ENCODE measurements at places on chromosomes 4 and X.

- DNase-seq, result no peak
Observed at GRCh38 chr4:74671080-74671698, 123.1 kb downstream of the BTC start.

DNA sequence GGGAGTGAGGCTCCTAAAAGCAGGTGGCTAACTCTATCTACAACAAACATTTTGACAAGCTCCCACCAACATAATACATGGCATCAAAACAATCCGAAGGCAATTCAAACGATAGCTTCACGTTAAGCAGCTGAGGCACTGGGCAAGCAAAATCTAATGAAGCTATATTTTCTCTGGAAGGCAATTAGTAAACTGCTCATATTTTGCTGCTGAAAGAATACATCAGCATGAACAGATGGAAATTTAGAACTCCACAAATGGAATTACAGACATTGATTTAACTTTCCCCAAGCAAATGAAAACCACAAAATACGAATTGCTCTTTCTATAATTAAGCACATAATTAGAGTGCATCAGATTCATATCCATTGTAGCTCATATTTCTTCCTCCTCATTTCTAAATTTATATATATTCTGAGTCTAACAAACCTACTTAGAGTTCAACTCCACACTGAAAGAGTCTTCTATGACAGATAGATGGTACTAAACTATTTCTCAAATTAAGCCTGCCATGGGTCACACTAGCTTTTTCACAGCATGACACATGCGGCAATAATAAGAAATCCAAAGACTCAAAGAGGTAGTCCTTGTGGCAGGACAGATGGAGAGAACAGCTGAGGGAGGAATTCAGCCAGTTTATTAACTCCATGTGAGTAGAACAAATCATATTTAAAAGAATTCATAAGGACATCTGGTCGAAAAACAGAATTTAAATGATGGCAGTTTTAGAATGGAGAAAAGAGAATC, 305.4 kb downstream of the MAPK10 start:
- no peak for DNase-seq

DNA sequence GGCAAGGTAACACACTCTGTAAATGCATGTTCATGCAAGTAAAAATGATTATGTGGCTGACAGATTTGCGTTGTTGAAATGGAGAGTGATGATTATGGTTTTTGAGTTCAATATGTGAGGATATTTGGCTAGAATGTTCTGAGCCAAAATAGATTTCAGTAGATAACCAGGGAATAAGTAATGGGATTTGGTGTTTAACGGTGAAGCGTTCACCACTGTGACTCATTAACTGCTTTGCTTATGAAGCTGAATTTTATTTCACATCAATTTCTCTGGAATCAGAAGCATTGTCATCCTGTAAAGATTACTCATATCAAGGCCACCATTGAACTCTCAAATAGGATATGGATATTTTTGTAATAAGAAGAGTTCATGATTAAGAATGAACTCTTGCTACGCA, 11.7 kb downstream of the AFP start:
- no peak for DNase-seq

DNA sequence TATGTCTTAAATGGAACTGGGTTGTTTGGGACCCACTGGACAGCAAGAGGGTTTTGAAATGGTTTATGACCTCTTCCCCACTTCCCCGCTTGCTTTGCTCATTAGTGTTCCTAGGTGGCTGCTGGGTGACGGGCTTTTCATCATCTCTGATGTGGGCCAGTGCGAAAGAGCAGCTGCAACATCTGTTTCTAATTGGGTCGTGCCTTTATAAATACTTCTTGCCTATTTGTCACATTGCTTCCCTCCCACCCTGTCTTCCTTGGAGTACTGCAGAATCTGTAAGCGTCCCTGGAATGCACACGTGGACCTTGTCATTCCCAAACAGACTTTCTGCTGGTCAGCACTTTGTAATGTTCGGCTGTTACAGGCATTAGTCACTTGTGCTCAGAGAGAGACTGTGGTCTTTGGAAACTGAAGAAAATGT, 35.2 kb downstream of the SEPTIN11 start:
- no peak for DNase-seq

DNA sequence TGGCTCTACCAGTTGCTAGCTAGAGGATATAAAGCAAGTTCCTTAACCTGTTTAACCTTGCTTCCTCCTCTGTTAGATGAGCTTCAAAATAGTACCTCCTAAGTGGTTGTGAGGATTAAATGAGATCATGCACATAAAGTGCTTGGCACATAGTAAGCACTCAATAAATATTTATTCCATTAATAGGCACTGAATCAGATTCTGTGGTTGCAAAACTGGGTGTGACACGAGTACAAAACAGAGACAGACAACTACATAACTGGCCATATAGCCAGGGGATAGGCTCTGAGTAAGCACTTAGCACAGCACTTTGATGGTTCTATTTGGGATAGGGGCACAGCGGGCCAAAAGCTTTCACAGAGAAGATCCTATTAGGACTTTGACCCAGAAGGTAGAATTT, 150.3 kb downstream of the RELL1 start:
- DNase-seq, result no peak

- no peak for DNase-seq
Observed at GRCh38 chr4:113524096-113524495, 237.4 kb downstream of the CAMK2D start.

- DNase-seq, result no peak
Observed at GRCh38 chr4:2608291-2608690, 71.8 kb downstream of the FAM193A start.

DNA sequence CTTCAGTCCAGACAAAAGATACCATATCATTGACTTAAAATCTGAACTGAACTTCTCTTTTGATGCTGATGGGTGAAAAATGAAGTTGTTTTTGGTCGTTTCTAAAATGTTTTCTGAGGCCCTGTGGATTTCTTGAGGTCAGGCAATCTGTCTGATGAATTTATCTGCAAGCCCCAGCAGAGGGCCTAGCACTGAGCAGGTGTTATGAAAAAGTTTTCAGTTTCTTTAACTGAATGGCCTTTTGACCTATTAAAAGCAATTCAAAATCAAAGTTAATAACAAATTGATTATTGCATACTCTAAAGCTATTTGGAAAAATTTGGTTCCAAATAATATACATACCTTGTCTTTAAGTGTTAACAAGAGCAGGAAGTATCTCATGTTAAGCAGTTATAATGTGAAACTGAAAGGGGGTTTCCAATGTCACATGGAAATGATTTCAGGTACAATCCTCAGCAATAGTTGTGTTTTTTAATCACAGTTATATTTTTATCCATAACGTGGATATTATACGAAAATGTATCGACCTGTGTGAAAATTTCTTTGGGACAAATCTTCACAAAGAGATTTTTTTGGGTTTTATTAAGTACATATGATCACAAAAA, 285.0 kb downstream of the SPANXN1 start:
- no peak for DNase-seq

DNA sequence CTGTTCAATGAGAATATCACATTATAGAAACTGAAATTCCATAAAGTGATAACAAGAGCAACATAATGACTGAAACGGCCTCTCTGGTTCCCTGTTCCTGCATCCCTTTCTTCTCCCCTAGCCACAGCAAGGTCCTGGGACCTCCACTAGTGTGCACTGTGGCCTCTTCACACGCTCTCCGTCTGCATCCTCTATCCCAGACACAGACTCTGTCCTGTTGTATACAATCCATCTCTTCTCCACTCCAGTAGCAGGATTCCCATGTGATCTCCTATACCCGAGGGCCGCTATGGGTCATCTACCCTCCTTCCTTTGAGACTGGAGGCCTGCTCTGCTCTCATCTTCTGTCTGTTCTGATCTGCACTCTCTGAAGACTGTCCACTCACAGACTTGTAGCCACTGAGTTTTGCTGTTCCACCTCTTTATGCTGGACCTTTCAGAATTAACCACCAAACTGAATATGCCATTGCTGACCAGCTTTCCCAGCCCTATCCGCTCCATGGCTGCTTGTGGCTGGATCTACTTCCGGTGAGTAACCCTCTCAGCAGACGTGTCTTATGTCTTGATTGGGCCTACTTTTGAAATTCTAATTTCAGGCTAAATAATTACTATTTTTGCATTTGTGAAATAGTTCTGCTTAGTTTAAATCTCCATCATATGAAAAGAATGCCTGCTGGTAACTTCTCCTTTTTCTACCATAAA, 105.1 kb upstream of the NAP1L5 start:
- DNase-seq, result no peak

DNA sequence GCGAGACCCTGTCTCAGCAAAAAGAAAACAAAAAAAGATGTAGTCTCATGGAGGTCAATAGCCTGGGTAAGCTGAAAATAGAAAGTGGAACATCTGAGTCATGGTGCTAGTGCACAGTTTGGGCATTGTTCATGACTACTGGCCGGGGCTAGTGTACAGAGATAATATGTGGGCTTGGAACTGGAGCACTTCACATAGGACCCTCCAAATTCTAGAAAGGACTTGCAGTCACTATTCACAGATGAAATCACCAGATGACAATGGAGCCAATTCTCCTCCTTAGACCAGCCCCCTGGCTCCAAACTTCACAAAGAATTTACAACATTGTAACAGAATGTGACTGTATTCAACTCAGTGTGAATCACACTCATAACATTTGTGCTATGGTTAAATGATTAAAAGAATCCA, 367.8 kb upstream of the SLC7A11 start:
- no peak for DNase-seq

- no peak for DNase-seq
Observed at GRCh38 chrX:119292445-119292844, 56.4 kb downstream of the PGRMC1 start.

- no peak for DNase-seq
Observed at GRCh38 chr4:3065551-3065950, 8.8 kb downstream of the HTT-AS start.

GRCh38 chrX:103329991-103330390, at the start of gene TCEAL7:
Gene TCEAL7, plus strand, starts transcription at chrX:103330239. Its CDS starts 1,165 bp downstream, at chrX:103331404.
- no peak for DNase-seq

- no peak for DNase-seq
Observed at GRCh38 chrX:36581030-36581429, 427.1 kb upstream of the FAM47C start.

GRCh38 chrX:17403189-17403691, 28.2 kb downstream of the NHS start:
- DNase-seq, result no peak

GRCh38 chr4:80179637-80180161, 17.6 kb upstream of the PRDM8 start:
- DNase-seq, result no peak

- no peak for DNase-seq
Observed at GRCh38 chr4:39243462-39243861, 61.1 kb downstream of the WDR19 start.

GRCh38 chr4:86249074-86249473, 110.8 kb downstream of the MAPK10 start:
- DNase-seq, result no peak

DNA sequence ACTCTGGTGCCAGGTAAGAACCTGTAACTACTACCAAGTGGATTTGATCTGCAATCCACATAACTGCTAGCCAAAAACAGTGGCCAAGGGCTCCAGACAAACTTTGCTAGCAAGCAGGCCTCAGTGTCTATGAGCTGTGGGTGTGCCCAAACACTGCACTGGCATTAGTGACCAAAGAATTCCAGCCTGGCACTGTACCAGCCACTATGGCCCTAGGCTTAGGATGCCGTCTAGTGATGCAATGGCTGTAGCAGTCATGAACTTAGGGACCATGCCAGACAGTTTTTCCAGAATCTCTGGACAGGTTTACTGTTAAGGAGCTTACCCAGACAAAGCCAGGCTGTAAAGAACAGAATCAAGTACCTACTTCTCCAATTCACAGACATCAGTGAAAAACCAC, 33.7 kb upstream of the PRR27 start:
- DNase-seq, result no peak

DNA sequence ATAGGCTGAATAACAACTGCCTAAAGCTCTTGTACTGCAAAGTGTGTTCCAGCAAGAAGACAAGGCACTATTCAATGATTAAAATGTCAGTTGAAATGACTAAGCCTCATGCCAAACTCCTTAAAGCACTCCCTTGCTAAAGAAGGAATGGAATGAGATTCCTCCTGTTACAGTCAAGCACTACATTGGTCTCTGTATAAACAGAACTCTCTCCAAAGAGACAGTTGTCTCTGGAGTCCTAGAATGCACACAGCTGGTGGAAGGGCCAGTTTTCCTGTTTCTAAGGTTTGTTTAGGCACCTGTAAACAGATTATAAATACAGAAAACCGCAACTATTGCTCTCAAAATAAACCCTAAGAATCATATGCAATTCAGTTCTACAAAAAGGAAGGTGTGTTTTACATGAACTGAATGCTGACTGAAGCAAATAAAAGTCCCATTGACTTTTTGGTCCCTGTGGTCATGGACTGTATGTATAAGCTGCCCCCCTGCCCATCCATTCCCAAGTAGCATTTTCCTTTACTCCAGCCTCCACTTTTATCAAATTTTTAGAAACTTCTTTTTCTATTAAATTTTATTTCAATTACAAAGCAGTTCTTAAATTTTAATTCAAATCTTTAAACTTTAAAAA, 47.0 kb downstream of the FAT1 start:
- no peak for DNase-seq

- DNase-seq, result no peak
Observed at GRCh38 chr4:47711646-47712045, 126.2 kb downstream of the CORIN start.

- no peak for DNase-seq
Observed at GRCh38 chr4:174553031-174553430, 30.7 kb upstream of the HPGD start.

DNA sequence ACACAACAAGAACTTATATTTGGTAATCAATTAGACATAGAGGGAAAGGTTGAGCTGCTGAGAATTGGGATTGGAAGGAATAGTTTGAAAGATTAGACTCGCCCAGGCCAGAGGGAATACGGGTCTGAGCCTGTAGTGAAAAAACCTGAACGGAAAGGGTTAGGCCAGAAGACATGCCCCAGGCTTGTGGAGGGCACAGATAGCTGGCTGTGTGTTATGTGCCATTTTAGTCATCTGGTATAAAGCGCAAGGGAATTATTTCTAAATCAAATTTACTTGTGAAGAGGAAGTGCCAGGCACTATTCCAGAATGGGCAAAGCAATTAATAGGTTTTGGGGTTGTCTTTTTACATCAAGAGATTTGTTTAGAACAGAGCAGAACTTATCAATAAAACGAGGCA, 187.5 kb upstream of the ANKRD50 start:
- no peak for DNase-seq

DNA sequence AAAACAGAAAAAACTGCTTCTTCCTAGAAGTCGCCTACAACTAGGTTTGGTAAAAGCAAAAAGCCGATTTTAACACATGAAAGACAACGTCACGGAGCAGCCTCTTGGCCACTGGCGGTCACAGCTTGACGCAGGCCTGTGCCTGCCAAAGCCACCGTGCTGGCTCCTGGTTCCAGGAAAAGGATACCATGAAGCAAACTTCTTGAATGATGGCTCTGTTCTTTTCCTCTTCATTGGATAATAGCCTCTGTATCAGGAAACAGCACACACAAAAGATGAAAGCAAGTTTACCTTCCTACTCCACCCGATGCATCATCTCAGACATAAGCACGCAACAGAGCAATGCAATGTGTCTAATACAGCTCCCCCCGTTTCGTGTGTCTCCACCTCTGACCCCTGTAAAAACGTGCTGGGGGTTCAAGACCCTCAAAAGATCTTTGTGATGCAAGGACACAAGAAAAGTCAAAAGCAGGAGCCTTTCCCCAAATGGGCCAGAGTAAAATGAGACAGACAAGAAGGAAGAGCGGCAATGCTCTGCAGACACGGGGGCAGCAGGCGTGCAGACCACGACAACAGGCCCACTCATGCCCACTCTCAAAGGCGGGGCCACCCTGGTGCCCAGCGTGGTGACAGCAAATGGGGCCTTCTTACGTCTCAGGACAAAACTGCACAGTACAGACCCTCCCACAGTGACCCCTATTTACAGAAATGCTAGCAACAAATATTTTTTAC, 19.4 kb downstream of the GAK start:
- no peak for DNase-seq
